ENCODE measurements at places on chromosomes 16 and 17.
A peak's percentile ranks its signal among the peaks of the same experiment; 100 is the strongest.

- no peak for DNase-seq
Measured at GRCh38 chr16:67283826-67284555, 4.7 kb downstream of the PLEKHG4 start.

GRCh38 chr17:44375196-44376017 is 11.8 kb upstream of the FAM171A2 start:
- no peak for DNase-seq

DNA sequence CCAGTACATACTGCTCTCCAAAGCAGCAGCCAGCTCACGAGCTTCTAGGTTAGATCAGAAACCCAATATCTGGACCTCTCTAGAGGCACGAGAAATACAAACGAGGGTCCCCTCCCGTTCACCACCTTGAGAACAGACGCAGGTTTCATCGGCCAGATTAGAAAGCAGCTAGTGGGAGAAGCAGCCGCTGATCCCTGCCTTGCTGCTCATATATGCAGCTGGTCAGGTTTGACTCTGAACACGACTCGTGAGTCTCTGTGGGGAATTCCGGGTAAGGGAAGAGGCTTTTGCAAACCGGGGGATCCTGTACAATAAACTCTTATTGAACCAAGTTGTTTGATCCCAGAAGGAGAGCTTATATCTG is 1.6 kb downstream of the VAT1L start:
- DNase-seq = peak; percentile 57

- no peak for DNase-seq
Measured at GRCh38 chr17:82333279-82334171, at the start of gene SECTM1. Gene SECTM1 (minus strand): TSS chr17:82333766. CDS start chr17:82327240, 6,526 bp downstream.

DNA sequence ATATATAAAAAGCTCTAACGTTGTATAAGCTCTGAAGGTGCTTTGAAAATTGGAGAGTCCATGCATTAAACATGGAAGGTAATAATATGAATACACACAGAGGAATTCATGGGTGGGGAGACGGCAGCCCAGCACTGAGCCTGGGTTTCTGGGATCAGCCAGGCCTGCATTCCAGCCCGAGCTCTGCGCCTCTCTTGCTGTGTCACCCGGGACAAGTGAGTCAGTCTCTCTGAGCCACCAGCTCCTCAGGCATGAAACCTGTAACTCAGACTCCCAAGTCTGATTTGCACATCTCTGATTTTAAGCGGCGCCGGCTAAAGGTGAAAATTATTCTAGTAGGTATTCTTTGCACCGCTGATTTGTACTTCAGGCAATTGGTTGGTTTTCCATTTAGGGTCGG is 238.8 kb downstream of the MRTFB start:
- DNase-seq = peak; percentile 94

DNA sequence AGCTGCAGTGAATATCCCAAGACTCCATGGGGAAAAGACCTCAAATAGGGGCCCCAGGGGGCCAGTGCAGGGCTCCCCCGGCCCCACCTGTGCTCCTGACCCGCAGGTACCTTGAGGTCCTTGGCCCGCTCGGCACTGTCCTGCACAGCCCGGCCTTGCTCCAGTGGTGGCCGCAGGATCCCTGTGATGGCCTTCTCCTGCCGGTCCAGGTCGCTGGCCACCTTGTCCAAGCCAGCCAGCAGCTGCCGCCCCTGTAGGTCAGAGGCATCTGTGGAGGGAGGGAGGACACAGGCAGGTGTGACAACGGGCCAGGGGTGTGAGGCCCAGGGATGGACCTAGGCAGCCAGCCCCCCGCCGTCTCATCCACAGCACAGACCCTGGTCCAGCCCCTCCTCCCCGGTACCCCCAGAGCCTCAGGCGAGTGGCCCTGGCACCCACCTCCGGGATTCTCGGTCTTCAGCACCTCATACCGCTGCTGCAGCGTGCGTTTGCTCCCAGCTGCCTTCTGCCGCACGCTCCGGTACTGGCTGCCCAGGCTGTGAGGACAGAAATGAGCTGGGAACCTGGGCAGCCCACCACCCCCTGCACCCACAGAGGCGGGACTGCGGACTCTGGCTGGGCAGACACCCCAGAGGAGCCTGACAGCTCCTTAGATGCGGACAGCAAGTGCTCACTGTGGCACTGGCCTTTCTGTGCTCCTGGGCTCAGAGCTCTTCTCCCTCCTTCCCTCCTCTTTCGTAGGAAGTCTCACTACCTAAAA is 43.7 kb downstream of the PPL start:
- DNase-seq = no peak

- no peak for DNase-seq
Measured at GRCh38 chr16:8323153-8323552, 267.2 kb downstream of the TMEM114 start.

GRCh38 chr17:68321556-68321954 is 30.3 kb downstream of the ARSG start:
- DNase-seq = no peak

- no peak for DNase-seq
Measured at GRCh38 chr16:3797473-3797872, 80.1 kb upstream of the TRAP1 start.

GRCh38 chr17:38451840-38452529 is 23.7 kb downstream of the ARHGAP23 start:
- DNase-seq = peak; percentile 88

DNA sequence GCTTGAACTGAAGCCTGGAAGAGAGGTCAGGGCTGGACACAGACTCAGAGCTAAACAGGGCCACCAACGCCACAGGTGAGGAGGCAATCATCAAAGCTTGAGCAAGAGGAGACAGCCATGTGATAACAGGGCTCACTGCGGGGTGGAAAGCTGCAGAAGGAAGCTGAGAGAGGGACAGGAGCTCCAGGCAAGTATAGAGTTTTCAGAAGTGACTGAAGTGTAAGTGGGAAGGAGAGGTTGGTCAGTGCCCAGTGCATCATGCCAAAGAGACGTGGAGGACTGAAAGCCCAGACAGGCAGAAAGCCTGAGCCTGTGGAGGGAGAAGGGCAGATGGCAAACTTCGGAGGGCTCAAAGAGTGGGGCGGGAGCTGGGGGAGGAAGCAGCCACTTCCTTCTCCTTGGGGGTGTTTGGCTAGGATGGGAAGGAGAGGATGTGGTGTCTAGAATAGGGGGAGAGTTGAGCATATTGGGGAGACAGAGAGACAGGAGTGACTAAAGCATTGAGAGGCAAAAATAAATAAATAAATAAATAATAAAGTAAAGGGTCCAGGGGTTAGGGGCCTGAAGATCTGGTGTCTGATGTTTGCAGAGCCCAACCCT is 2.6 kb downstream of the KIFC3 start:
- DNase-seq = no peak

DNA sequence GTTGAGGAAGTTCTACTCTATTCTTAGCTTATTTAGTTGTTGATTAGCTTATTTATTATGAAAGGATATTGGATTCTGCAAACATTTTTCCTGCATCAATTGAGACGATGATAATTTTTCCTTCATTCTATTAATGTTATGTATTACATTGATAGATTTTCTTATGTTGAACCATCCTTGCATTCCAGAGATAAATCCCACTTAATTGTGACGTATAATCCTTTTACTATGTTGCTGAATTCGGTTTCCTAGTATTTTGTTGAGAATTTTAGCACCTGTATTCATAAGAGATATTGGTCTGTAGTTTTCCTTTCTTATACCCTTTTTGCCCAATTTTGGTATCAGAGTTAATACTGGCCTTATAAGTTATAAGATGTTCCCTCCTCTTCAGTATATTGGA is 47.6 kb upstream of the BRD7 start:
- DNase-seq = no peak

DNA sequence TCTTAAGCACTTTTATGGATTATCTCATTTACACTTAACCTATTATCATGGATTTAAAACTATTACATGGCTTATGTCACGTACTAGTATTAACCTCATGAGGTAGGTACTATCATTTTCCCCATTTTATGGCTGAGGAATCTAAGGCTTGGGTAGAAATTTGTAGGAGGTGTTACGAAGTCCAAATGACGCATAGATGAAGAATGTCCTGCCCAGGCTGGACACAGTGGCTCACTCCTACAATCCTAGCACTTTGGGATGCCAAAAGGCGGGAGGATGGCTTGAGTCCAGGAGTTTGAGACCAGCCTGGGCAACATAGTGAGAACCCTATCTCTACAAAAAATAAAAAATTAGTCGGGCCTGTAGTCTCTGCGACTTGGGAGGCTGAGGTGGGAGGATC is 4.8 kb upstream of the C1QL1 start:
- no peak for DNase-seq

DNA sequence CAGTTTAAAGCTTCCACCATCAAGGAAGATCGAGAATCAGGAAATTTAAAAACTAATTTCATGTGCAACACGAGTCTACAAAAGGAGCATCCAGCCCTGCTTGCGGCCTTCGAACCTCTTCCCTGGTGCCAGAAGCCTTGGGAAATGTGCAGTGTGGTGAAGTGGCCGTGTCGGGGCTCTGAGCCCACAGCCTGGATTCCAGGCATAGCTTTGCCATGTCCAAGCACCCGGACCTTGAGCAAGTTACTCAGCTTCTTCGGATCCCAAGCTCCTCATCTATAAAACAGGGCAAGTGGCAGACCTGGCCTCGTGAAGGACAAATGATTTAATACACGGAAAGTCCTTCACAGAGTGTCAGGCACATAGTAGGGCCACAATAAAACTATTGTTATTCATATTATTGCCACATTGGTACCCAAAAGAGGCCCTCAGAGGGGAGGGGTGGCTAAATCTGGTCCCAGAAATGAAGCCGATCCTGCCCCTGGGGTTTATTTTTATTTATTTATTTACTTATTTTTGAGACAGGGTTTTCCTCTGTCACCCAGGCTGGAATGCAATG is 34.8 kb downstream of the COTL1 start:
- DNase-seq = peak; percentile 94

DNA sequence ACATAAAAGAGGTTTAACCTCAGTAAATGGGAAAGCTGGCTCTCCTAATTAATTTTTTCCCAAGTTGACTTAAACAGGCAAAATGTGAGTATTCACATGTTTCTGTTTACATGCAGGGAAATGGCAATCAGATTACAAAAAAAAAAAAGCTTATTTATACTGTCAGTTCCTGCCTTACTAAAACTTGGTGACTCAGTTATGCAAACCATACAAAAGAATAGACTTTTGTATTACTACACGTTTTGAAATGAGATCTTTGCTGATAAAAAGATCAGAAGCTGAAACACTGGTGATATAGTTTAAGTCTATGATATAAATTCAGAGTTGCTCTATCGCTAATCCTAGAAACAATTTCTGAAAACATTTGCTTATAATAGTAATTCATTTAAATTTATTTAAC is 9.4 kb upstream of the KCNJ2 start:
- no peak for DNase-seq

DNA sequence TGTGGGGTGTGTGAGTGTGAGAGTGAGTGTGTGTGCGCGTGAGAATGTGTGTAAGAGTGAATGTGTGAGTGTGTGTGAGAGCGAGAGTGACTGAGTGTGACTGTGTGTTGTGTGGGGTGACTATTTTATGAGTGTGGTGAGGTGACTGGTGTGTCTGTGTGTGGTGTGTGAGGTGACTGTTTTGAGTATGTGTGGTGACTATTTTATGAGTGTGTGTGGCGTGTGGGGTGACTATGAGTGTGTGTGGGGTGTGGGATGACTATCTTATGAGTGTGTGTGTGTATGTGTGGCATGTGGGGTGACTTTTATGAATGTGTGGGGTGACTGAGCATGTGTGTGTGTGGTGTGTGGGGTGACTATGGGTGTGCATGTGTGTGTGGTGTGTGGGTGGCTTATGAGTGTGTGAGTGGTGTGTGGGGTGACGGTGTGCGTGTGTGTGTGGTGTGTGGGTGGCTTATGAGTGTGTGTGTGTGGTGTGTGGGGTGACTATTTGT is 152.9 kb upstream of the PLCG2 start:
- no peak for DNase-seq

DNA sequence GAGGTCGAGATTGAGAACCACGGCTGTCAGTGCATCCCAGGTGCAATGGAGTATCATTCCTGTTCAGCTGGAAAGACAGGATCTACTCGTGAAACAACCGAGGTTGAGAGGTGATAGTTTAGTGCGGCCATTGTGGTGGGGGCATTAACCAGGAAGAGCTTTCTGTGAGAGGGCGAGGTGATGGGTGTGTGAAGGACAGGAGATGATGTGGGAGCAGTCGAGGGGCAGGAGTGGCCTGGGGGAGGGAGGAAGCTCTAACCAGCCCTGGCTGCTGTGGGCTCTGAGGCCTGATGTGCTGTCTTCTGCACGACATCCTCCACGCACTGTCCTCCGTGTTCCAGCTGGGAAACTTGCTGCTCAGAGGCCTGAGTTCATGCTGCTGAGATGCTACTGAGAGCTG is 22.0 kb downstream of the GOSR2 start:
- peak; percentile 80 for DNase-seq

DNA sequence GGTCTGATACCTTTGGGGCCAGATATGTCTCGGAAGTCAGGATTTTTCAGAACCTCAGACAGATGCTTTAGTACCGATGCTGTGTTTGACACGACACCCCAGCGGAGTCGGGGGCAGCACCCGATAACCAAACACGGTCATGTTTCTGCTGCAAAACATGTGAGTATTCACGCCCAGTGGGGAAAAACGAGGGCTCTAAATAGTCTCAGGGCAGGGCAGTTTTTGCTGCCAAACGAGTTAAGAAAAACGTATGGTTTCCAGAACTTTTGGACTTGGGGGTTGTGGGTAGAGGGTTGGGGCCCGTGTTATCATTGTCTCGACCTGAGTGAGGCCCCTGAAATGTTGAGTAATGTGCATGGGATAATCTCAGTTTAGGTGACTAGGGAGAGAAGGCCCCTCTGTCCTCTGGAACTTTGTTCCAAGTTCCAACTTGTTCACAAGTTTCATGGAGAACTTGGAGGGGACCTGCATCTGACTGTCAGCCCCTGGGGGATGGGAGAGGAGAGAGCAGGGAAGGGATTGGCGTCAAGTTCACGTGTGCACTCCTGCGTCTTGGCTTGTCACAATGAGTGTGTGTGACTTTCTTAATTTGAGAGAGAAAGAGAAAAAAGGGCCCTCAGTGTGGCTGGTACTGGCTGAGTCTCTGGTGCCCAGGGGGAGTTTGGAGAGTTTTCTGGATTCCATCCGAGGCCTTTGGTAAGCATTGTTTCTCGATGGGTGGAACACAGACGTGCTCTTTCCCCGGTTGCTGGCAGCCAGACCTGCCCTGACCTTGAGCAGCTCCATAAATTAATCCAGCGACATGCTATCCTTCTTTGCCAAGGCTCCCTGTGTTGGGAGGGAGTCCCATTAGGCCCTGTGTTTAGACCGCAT is 83.9 kb upstream of the CIBAR2 start:
- no peak for DNase-seq

GRCh38 chr16:50804290-50804907 is 62.5 kb downstream of the CYLD start:
- DNase-seq = no peak

DNA sequence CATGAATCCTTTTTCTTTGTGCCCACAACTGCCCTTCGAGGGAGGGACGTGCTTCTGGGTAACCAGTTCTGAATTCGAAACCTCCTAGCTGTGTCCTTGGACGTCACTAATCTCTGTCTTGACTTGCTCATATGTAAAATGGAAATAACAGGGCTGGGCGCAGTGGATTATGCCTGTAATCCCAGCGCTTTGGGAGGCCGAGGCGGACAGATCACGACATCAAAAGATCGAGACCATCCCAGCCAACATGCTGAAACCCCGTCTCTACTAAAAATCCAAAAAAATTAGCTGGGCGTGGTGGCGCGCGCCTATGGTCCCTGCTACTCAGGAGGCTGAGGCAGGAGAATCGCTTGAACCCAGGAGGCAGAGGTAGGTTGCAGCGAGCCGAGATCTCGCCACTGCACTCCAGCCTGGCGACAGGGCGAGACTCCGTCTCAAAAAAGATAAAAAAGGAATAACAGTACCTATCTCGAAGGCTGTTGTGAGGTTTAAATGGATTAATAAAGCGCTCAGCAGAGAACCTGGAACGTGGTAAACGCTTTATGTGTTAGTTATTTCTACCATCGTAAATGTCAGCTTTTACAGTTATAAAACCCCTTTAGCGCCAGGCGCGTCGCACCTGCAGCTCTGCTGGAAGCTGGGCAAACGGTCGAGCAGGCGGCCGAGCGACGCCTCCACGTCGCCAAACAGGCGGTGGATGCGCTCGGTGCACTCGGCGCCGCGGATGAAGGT is 641 bp downstream of the COG8 start:
- no peak for DNase-seq
